Stimulated activated CD8-positive, alpha-beta memory T cell treated with anti-CD3 and anti-CD28 coated beads, Interleukin-4, amount 100 ng/mL, for 48 hours (primary cell): ENCODE measurements at places on chromosomes 11 and 22.

DNA sequence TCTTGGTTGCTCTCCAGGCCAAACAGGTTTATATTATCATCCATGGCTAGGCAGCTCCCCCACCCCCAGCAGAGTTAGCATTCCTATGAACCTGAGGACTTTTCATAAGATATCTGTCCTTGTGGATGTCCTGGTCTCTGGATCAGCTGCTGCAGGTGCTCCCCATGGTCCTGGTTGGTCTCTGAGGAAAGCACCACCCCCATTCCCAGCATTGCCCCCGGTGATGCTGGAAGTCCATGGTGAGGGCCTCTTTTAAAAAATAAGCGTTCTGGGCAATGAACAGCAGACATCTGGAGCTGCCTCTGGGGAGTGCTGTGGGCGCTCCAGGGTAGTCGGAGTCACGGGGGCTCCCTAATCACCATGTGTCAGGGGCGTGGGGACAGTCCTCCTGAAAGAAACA is 26.6 kb downstream of the DKK3 start:
- no peak for DNase-seq

DNA sequence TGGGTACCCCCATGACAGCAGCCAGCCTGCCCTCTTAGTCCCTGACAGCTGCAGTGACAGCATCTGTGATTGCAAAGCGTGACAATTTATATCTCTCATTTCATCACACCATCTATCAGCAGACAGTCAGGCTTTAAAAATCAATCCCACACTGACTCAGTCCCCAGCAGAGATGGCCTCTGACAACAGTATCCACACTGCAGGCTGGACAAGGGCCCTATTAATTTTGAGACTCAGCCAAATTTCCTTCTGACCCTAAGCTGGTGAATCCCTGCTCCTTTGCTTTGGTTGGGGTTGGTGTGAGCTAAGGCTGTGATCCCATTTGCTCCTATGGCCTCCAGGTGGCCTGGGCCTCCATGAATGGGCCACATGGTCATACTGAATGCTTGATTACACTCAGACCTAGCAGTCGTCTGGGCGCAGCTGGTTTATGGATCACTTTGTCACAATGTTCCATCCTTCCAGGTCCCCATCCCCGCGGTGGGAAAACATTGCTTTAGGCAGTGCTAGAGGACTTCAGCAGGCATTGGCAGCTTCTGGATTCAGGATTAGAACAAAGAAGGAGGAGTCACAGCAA is 68.2 kb upstream of the B3GAT1 start:
- DNase-seq: no peak

DNA sequence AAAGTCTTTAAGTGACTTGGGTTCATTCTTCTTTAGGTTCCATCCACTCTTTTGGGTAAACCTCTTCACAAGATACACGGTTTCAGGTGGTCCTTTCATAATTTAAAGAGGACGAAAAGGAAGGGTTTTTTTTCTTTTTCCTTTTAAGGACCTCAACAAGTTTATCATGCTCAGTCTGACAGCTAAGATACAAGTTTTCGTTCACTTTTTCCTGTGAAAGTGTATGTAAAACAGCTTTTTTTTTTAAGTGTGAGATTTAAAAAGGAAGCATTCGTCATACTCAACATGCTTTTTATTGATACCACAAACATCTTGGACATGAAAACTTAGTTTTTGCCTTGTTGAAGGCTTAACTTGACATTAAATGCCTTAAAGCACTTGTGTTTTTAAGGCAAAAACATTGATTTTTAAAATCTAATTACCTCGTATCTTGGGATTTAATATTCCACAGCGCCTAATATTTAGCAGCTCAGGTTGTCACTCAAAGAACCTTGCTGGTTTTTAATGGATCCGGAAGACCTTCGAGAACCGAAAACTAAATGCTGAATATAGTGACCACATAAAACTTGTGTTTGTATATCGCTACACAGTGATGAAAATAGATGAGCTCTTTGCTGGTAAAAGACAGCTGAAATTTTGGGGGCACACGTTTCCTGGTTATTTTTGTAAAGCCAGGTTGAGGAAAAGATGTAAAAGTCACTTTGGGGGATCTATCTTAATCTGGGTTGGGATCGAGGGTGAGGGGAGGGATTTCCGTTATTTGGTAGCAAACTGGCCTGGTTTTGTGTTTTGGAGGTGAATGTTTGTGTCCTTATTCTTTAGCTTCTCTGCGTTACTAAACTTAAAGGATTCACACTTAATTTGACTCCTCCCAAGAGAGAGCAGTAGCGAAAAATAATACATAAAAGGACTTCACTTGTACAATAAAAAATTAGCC is 2.3 kb downstream of the PCF11 start:
- no peak for DNase-seq

GRCh38 chr11:35303596-35304385 is 115.6 kb downstream of the SLC1A2 start:
- DNase-seq: no peak

GRCh38 chr22:17243524-17243923 is 24.3 kb upstream of the ADA2 start:
- peak; percentile 46 for DNase-seq

- no peak for DNase-seq
Measured at GRCh38 chr11:67662835-67663531, 11.4 kb downstream of the ALDH3B2 start.

- no peak for DNase-seq
Measured at GRCh38 chr22:36220451-36220921, 18.8 kb downstream of the APOL2 start.

DNA sequence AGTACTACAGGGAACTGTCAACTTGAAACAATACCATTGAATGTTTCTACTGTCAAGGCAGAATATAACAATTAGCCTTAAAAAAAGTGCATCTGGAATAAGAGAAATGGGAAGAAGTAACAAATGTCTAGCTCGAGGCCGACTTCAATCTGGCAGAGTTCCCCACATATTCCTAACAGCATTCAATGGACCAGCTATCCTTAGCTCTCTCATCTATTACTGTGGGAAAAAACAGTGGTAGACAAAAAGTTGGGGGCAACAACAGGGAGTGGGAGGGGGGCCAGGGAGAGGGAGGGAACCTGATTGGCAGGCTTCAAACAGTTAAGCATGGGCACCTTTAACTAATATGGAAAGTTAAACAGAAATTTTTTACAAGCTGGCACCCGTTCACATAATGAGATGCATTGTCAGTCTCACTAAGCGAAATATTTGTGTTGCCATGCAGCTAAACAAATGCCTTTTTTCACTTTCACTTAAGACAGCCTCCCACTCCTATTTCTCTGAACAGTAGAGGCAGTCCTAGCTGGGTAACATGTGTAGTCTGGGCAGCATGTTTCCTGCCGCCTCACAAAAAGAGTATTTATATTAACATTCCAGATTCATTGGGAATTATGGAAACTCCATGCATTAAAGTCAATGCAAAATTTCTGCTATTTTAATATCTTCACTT is 62.2 kb upstream of the SOX6 start:
- no peak for DNase-seq

DNA sequence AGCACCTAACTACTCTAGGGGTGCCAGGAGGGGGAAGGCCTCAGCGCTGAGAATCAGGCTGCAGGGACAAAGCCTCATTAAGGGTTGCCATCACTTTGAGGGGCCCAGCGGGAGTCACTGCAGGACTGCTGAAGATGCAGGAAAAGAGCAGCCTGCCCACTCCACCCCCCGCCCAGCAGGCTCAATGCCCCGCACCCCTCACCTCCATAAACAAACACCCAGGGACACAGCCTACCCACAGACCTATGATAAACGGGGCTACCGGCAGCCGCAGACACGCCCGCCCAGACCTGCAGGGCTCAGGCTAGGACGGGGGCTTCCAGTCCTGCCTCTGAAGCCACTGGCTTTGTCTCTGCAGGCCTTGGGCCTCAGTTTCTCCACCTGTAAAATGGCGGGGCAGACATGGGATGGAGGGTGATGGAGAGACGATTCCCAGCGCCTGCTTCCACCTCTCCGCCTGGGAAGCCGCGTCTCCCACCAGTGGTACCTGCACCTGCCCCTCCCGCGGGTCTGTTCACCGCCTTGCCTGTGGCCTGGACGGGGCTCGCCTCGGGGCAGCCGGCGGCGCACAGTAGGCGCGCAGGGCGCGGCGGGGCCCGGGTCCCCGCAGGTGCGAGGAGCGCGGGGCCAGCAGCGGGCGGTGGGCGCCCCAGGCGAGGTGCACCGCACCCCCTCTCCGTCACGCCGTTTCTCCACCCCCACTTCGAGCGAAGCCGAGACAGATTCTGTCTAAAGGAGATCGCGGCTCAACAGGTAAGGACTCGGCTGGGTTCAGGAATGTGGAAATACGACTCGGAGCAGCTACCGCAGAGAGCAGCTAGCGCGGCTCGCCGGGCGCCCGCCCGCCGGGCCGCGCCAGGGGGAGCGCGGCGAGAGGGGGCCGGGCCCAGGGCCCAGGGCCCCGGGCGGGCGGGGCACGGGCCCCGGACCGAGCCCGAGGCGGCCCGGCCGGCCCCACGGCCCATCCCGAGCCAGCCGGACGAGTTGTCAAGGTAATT is 1.5 kb downstream of the WNT7B start:
- DNase-seq: no peak

DNA sequence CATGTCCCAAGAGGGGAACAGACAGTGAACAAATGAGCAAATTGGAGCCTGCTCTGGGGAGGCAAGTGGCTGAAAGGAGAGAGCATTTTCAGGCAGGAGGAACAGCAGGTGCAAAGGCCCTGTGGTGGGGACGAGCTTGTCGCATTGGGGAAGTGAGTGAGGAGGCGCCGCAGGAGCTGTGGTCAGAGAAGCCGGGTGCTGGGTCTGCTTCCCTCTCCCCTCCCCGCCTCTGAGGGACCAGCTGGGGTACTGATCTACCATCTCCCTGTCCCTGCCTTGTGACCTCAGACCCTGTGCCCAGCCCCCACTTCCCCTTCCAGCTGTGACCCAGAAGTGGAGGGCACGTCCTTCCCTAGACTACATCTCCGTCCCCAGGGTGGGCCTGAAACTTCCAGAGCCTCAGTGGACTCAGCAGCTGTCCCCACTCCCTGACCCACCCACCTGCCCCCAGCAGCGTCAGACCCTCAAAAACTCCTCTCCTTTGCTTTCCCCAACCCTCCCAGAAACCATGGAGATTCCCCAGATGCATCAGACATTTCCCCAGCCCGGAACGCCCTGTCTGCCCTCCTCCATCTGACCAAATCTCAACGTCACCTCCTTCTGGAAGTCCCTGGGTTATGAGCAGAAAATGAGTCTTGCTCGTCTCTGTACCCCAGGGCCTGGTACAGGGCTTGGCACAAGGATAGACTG is 19.7 kb upstream of the PDGFB start:
- DNase-seq: no peak

DNA sequence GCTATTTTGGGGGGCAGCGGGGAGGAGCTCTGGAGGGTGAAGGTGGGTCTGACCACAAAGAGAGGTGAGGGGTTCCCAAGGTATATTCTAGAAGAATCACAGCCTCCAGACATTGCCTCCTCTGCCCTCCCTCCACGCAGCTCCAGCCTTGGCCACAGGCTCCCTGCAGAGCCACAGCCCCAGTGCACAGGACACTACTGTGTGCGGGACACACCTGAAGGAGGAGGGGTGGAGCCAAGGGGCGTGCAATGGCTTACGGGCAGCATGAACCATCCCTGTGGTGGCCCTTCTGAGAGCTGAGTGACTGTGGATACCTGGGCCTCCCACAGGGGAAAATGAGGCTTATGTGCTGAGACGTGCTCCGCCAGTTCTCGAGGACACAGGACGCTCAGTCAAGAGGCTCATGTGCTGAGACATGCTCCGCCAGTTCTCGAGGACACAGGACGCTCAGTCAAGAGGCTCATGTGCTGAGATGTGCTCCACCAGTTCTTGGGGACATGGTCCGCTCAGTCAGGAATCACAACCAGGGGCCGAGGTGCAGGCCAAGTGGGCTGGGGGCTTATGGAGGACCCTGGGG is 417.3 kb downstream of the SHANK2 start:
- no peak for DNase-seq

DNA sequence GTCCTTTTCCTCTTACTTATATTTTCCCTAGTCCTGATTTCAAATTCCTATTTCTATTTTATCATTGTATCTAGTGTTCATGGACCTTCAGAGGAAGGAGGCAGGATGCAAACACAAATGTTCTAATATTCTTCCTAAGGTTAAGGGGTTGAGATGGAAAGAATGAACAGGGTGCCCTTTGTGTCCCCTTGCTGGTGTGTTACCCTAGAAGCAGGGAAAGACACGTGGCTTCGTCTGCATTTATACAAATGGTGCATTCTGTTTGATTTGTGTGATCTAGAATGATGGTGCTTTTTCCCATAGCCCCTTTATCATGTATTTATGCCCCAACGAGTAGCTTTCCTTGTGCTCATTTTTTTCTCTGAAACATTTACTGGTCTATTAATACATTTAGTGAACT is 76.2 kb downstream of the PLEKHA7 start:
- DNase-seq: no peak

GRCh38 chr22:46349238-46349637 is 13.7 kb downstream of the TRMU start:
- DNase-seq: no peak

GRCh38 chr22:17064498-17065100 is 20.2 kb upstream of the IL17RA start:
- DNase-seq: no peak

DNA sequence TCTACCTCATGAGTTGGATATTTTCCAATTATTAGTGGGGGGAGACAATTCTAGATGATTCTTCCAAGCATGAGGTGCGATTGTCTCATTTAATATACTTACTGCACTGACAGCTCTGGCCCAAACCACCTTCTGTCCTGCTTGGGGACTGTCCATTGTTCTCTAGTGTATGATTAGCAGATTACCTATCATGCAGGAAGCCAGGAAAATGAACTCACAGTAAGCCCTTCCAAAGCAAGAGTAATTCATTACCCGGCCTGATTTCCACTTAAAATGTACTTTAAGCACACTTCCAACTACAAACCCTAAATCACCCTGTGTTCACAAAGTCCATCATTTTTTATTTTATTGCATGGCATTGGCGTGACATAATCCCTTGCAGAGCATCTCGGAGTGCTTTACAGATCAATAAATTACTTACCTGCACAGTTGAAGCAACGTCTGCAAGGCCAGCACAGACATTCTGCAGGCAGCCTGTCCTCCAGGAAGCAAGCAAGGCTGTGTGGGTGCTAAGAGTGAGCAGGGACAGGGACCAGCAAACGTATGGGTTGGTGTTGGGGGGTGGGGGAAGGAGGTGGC is 838.2 kb downstream of the NTM start:
- no peak for DNase-seq

DNA sequence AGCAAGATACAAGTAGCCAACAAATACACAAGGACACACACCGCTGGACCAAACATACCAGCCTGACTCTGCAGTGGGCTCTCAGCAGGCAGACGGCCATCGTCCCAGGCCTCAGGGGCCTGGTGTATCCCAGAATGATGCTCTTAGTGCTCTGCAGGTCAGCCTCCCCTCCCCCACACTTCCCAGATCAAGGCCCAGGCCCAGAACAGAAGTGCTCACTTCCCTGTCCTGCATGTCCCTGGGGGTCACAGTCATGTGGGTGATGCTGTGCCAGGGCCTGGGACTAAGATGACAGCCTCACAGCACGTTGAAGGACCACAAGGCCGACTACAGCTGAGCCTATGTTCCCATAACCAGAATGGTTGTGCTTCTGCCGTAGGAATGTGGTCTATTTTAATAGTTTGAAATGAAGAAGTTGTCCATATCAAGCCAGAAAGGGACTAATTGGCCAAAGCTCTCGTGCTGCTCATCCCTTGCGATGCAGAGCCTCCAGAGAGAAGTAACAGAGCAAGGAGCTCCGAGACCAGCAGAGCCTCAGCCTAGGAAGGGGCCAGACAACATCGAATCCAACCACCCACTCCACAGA is 48.6 kb downstream of the GAB4 start:
- DNase-seq: no peak
